ENCODE measurements at places on chromosomes 2 and 18.

GRCh38 chr2:44866152-44866551 is 75.3 kb upstream of the SIX3 start:
- DNase-seq, result no peak

- DNase-seq, result no peak
Measured at GRCh38 chr2:31329081-31329625, 85.4 kb downstream of the XDH start.

- peak; percentile 81 for DNase-seq
Measured at GRCh38 chr2:48343571-48344440, 186.1 kb upstream of the STON1 start.

DNA sequence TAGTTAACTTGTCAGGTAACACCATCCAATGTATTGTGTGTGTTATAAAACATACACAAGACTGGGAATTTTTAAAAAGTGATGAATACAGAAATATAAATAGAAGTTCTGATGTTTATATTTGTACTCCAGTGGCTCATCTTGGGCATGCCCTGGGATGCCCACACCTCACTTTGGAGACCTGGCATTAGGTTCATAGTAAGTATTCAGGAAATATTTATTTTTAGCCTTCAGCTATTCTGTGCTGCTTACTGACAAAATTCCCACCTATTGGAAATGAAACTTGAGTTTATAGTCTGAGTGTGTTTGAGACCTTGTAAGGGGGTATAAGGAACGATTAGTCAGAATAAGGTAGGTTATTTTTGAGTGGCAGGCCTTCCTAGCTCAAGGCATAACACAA is 67.5 kb downstream of the MYO1B start:
- DNase-seq, result no peak

- no peak for DNase-seq
Measured at GRCh38 chr2:220703279-220703678, 868.8 kb downstream of the EPHA4 start.

GRCh38 chr2:170204298-170204951 is 26.5 kb downstream of the MYO3B start:
- no peak for DNase-seq

DNA sequence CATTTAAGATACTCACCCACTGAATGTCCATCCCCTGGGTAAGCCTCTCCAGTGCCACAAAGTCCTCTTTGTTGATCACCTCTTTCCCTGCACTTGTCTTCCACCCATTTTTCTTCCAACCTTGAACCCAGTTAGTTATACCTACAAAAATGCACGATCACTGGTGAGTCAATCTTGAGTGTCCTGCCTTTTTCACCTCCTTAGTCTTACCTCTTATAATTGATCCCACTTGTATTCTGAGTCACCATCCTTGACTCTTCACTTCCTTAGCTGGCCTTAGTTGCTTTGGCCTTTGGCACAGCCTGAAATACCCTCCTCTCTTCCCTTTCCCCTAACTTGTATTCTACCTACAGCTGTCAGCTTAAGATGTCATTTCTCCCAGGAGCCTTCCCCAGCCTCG is 10.2 kb downstream of the RNASEH1 start:
- DNase-seq, result no peak

DNA sequence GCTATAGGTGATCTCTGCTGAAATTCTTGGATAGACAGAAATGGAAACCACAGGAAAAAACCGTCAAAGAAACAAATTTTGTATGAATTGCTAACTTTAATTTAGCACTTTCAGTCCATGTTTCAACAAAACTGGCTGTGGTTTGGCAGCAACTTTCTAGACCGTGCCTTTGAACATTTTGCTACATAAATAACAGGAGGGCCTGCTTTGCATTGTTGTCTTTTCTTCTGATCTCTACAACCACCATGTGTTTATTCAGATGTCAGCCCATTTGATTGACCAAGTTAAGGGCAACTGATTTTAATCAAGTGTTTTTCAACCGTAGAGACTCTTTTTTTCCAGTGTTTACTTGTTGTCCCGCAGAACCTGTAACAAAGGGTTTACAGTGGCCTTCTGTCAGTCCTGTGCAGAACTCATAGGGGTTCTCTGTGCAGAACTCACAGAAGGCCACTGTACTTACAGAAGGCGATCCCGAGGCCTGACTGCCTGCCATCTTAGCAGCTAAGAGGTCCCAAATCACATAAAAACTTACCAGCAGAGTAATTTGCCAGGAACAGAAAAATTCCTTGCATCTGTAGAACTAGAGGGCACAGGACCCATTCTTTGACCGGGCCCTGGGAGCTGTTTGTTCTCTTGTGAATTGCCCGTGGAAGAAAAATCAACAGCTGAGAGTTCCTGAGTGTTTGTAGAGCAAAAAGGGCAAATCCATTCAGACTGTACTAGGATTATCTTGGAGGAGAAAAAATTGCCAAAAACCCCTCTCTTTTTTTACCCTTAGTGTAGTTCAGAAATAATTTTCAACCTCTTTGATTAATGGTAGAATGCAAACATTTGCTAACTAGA is 120.6 kb downstream of the PRKRA start:
- no peak for DNase-seq

GRCh38 chr2:143729296-143729814 is 600.1 kb downstream of the ARHGAP15 start:
- no peak for DNase-seq

GRCh38 chr2:3481736-3482362 is 37.5 kb downstream of the ADI1 start:
- no peak for DNase-seq

DNA sequence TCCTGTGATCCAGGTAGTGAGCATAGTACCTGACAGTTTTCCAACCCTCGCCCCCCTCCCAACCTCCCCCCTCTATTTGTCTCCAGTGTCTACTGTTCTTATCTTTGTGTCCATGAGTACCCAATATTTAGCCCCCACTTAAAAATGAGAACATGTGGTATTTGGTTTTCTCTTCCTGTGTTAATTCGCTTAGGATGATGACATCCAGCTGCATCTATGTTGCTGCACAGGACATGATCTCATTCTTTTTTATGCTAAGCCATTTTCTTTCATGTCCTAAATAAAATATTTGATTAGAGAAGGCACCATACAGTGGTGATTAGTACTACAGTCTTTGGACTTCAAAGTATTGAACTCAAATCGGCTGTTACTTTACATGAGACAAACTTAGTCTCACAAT is 1087.9 kb downstream of the CBLN2 start:
- no peak for DNase-seq

DNA sequence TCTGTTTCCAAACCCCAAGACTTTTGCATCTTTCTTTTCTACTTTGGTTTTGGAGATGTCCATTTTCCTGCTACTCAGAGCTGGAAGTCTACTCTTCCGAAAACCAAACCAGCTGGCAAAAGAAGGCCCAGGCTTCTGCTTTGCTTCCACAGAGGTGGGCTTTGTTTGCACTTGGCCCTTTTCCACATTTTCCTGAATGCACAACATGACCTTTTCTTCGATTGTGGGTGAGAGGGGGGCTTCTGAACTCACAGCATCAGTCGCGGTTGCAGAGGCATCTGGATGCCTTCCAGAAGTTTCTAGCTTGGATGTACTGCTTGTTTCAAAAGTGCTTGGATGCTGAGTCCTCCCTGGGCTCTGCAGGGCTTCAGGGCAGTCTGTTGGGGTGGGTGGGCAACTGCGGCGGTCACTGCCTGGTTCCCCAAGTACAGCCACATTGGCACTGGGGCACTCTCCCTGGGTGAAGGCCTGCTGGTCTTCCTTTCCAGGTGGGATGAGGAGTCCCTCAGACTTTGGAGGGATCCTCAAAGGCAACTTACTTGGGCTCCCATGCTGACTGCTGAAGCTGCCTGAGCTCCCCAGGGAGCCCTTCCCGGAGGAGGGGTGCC is 112.3 kb upstream of the LYPD1 start:
- no peak for DNase-seq

- no peak for DNase-seq
Measured at GRCh38 chr2:76851000-76851399, 671.2 kb downstream of the LRRTM4 start.

DNA sequence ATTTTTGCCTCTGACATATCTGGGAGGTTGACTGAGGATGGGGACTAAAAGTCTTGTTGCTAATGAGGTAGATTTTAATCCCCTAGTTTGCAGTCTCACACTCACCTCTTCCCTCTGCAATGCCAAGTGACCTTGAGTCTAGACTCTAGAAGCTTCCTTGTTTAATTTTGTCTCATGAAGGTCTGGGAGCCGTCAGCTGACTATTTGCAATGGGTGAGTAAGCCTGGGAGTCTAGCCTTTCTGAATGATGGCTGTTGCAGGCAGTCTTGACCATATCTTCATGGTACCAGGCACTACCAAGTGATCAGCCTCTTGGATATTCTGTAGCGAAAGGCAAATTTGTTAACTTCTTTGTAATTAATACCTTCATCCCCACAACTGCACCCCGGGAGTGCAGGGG is 61.2 kb downstream of the ARHGAP15 start:
- no peak for DNase-seq

DNA sequence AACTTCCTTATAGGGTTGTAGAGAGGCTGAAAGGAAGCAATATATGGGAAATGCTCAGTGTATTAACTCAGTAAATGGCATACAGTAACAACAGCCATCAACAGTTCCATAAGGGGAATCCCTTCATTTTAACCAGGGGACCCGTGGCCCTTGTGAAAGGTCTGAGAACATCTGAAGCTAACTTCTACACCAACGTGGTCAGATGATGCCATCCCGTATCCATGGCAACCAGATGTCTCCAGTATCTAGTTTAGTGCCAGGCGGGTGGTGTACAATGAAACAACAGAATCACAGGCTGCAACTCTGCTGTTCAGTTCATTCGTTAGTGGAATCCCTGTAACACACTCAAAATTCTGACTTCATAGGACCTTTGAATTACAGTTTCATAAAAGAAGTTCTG is 162.3 kb downstream of the TGIF1 start:
- peak; percentile 46 for DNase-seq

- no peak for DNase-seq
Measured at GRCh38 chr2:102789349-102790090, 27.7 kb downstream of the TMEM182 start.

DNA sequence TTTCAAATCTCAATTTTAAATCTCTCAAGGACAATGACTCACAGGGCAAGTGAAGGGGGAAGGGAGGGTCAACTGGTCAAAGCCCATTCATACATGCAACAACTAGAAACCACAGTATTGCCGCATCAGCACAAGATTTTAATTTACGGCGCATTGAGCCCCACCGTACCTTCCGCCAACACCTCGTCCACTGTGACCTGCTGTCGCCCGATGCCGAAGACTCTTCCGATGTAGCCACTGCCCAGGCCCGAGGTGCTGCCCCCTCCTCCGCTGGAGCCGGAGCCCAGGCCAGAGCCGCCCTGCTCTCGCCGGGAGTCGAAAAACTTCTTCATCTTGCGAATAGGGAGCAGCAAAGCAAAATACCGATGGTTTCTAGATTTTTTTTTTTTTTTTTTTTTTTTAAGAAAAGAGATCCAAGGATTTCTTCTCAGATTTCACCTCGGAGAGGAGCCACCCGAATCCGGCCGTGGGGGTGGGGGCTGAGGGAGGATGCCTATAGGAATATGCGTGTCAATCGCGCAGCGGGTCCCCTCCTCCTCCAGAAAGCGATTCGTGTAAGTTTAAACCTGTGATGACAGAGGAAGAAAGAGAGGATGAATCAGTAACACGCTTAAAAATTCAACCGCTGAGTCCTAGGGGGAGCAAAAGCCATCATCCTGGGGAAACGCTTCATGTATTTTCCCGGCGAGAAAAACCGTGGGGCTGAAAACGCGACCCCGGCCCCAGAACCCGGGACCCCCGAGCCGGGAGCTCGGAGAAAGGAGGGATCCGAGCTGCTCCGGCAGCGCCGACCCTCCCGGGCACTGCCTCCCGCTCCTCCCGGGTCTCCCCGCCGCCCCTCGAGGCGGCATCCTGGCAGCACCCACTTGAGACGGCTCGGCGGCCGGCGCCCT is 584 bp downstream of the AAK1 start:
- peak; percentile 86 for DNase-seq

- DNase-seq, result no peak
Measured at GRCh38 chr2:20914087-20914486, 91.2 kb upstream of the LDAH start.

DNA sequence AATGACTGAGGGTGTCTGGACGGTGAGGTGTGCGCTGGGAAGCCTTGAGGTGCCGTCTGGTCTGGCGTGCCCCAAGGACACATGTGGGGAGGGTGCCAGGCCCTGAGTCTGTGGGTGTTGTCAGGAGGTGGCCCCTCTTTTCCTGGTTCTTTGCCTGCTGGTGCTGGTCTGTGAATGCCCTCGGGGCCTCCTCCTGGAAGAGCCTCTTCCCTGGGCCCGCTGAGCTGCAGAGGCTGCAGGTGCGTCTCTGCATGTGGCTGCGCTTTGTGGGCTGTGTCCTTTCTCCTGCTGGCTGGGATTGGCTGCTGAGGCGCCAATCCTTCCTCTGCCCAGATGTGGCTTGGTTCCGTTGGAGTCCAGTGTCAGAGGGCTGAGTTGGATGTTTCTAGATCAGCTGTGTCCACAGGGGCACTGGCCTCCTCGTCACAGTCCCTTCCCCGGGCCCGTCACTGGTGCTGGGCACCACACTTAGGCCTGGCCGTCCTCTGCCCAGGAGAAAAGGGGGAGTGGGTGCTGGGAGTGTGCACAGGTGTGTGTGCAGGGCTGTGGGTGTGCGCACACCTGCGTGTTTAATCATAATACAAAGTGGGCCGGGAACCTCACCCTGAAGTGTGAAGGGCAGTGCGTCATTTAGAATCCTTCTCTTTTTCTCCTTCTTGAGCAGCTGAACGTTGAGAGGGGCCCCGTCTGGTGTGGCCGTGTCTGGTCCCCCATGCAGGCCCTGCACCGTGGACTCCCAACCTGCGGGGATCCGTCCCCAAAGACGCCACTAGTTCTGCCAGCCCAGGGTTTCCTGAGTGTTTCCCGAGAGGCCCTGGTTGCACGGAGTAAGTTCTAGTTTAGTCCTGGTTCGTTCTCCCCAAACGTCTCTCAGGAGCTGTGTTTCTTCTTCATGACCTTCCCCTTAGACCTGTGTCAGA is 35.5 kb downstream of the RTP5 start:
- DNase-seq, result no peak

GRCh38 chr2:54416166-54416813 is 39.8 kb upstream of the SPTBN1 start:
- peak; percentile 17 for DNase-seq

DNA sequence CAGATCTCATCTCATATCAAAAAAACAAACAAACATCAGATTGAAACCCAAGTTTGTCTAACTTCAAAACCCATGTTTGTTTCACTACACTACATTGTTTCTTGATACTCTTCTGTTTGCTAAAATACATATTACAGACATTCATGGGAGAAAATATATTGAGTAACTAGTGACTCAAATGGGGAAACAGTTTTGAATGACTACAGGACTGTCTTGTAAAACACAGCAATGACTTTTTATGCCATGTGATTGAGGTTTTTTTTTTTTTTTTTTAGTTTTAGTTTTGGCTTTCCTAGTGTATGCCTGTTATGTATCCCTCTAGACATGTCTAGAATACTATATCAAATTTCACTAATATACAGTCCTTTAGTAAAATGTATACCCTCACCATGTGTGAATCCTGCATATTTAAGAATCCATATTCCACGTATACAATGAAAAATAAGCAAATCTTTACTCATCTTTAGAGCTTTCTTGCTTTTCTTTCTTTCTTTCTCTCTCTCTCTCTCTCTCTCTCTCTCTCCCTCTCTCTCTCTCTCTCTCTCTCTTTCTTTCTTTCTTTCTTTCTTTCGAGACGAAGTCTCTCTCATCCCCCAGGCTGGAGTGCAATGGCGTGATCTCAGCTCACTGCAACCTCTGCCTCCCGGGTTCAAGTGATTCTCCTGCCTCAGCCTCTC is 46.6 kb upstream of the SERTAD2 start:
- DNase-seq, result no peak

GRCh38 chr2:233801357-233802131 is 23.4 kb downstream of the MROH2A start:
- peak; percentile 39 for DNase-seq

GRCh38 chr2:173754837-173755236 is 210.3 kb downstream of the SP3 start:
- DNase-seq, result no peak

All from SW480 (cell line).